ENCODE measurements at places on chromosomes 3 and 15.

- no peak overlapping the region for H3K27ac ChIP-seq
- no peak for DNase-seq
- H3K4me1 ChIP-seq = no peaks in the 10 kb centered on the region
- H3K27me3 ChIP-seq = peaks cover 11% of the 10 kb centered on the region
- no peaks in the 10 kb centered on the region for H3K36me3 ChIP-seq
- H3K4me3 ChIP-seq = no peak overlapping the region
Measured at GRCh38 chr3:15148614-15149013, 49.7 kb upstream of the RBSN start.

- no peak overlapping the region for H3K4me3 ChIP-seq
- H3K27ac ChIP-seq = peak overlapping the region; percentile 52
- no peak for DNase-seq
- peaks cover 13% of the 10 kb centered on the region for H3K4me1 ChIP-seq
- no peaks in the 10 kb centered on the region for H3K27me3 ChIP-seq
Measured at GRCh38 chr3:56812754-56813652, 11.3 kb upstream of the ARHGEF3 start.

DNA sequence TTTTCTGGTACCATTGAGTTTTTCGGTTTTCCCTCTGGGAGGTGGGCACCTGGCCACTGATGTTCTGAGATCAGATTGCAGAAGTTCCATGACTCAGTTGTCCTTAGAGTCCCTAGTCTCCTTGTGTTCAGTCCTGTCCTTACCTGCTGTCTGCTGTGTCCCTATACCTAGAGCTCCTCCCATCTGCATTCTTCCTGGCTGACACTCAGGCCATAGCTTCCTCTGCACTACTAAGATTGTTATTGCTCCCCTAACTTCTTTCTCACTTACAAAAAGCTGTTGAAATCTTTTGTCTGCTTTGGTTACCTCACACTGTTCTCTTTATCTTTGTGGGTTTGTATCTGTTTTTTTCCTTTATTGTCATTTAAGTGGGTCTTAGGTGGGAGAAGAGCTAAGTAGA, 13.2 kb downstream of the USP3 start:
- DNase-seq = no peak
- peaks cover 22% of the 10 kb centered on the region for H3K4me1 ChIP-seq
- no peak overlapping the region for H3K27ac ChIP-seq
- no peaks in the 10 kb centered on the region for H3K27me3 ChIP-seq

DNA sequence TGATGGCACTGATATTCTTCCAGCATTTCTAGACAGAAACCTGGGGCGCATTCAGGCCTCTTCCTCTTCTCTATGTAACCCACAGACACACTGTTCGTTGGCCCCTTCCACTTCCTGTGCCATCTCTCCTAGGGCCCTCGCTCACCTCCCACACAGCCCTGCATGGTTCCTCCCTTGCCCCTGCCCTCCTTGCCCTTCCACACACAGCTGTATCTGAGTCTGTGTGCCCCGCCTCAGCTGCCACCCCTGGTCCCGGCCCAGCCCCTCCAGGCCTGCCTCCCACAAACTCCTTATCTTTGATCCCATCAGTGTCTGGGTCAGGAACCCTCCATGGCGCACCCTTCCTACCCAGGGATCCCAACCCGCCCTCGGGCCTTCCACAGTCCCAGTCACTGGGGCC, 37.9 kb downstream of the RAB6B start:
- no peak for DNase-seq
- no peaks in the 10 kb centered on the region for H3K36me3 ChIP-seq
- H3K4me3 ChIP-seq = no peak overlapping the region

DNA sequence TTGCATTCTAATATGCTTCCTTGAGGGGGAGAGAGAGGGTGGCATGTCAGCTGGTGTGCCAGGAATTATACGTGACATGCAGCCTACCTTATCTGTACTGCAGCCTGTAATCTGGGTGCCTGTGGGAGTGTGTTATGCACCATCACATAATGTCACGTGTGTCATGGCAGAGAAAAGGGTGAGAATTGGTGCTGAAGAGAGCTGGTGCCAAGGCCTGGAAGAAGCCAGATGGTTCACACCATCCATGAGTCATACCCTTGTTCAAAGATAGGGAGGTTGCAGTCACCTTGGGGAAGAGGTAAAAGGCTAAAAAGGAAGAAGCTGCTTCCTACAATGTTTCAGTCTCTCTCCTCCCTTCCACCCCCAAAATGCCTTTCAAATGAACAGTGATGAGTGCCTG, 5.3 kb downstream of the BRPF1 start:
- H3K4me3 ChIP-seq = no peak overlapping the region
- H3K4me1 ChIP-seq = peaks cover 14% of the 10 kb centered on the region
- peaks cover 81% of the 10 kb centered on the region for H3K36me3 ChIP-seq
- H3K27ac ChIP-seq = no peak overlapping the region
- no peaks in the 10 kb centered on the region for H3K27me3 ChIP-seq
- DNase-seq = no peak

GRCh38 chr3:187922704-187923416, 177.6 kb upstream of the BCL6 start:
- no peaks in the 10 kb centered on the region for H3K27me3 ChIP-seq
- no peak overlapping the region for H3K27ac ChIP-seq
- H3K4me3 ChIP-seq = no peak overlapping the region
- no peak for DNase-seq
- H3K36me3 ChIP-seq = no peaks in the 10 kb centered on the region

DNA sequence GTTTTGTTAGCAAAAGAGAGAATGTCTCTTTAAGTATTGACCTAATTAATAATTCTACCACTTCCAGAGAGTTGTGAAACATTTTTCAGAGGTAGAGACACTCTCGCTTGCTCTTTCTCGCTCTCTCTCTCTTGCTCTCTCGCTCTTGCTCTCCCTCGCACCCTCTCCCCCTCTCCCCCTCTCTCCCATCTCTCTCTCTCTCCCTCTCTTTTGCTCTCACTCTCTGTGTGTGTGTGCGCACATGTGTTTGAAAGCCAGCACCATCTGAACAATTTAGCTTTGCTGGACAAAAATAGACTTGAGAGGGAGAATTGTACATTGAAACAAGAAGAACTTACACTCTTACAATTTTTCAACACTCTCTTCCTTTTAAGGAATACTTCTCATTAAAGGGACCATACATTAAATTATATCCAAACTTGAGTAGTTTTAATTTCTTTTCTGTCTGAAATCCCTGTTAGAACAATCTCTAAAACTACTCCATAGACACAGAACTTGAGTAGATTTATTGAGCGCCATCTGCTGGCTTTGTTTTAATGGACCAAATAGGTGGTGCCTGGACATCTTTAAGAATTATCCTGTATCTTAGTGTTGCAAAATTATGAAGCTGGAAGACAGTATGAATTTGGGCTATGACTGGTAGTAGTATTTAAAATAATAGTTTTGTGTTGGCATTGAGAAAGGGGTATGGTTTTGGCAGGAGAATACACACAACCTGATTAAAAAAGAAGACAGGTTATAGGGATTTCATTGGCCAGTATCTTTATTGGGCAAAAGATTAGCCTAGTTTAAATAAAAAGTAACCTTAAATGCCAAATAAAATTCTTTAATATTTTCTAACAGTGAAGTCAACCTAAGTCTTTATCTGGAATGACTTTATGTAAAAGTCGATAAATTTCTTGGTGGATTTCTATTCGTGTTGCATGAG, 124.6 kb downstream of the AKAP13 start:
- peaks cover 5% of the 10 kb centered on the region for H3K4me1 ChIP-seq
- H3K36me3 ChIP-seq = no peaks in the 10 kb centered on the region
- no peak for DNase-seq
- H3K4me3 ChIP-seq = no peak overlapping the region
- no peaks in the 10 kb centered on the region for H3K27me3 ChIP-seq

DNA sequence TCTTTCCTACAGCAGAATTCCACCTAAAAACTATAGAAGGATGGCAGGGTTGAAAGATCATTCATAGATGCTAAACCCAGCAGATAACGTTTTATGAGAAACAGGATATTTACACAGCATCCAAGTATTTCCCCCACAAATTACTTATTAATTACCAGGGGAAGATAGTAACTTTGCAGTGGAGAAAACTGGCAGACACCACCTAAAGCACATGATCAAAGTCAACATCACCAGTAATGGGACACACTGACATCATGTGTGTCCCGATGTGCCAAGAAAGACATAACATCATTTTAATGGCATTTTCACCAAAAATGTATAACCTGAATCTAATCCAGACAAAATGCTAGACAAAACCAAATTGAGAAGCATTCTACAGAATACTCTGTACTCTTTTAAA, 220.4 kb upstream of the THBS1 start:
- DNase-seq = no peak
- peaks cover 18% of the 10 kb centered on the region for H3K4me1 ChIP-seq
- H3K27ac ChIP-seq = no peak overlapping the region
- H3K36me3 ChIP-seq = no peaks in the 10 kb centered on the region
- H3K4me3 ChIP-seq = no peak overlapping the region

DNA sequence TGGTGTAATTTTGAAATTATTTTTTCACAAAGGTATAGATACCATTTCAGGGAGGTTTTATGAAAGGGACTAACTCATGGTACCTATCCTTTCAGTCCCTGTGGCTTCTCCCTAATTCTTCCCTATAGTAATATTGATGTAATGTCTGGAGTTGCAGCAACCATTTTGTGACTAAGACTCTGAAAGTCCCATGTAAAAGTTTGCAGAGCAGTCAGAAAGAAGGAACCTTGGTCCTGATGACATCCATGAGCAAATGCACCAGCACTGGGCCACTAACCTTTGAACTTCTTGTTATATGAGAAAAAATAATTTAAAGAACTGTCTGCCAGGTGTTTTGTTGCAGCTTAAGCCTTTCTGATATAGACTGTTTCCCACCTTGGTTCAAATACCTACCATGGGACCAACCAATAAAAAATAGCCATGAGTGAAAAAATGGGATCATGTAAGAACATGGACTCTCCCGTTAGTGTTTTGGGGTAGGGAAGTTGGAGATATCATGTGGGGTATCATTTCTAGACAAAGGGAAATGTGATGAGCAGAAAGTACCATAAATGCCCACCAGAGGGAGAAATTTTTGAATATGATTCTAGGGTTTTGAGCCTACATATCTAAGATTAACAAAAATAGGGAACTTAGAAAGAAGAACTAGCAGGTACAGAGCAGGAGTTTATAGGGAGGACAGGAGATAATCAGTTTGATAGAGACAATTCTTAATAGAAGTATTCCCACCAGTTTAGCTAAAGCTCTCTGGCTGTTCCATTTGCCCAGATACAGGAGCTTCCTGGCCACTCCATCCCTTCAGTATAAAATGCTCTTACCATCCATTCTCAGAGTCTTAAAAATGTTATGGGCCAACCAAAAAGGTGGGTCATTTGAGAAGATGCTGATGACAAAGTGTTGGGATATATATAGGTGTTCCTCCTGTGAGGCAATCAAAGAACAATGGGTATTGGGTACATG, 3.4 kb upstream of the CPOX start:
- H3K36me3 ChIP-seq = no peaks in the 10 kb centered on the region
- H3K4me1 ChIP-seq = peaks cover 5% of the 10 kb centered on the region
- no peak for DNase-seq
- H3K4me3 ChIP-seq = no peak overlapping the region
- no peaks in the 10 kb centered on the region for H3K27me3 ChIP-seq

DNA sequence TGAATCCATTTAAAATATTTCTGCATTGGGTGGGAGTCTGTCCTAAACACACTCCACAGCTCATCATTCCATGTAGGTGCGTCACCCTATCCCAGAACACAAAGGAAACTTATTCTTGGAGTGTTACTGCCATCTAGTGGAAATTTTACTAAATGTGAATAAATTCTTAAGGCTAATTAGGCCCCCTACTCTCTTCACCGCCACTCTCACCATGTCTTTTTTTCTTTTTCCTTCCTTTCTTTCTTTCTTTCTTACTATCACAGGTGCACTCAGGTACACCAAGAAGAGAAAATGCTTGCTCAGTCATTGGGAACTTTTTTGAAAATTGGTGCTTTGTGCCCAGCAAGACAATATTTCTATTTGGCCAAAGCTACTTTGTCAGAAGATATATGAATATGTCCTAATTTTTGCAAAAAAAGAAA, 26.4 kb upstream of the ATP8B4 start:
- no peak for DNase-seq
- H3K4me1 ChIP-seq = no peaks in the 10 kb centered on the region
- H3K36me3 ChIP-seq = no peaks in the 10 kb centered on the region
- H3K4me3 ChIP-seq = no peak overlapping the region
- no peak overlapping the region for H3K27ac ChIP-seq

DNA sequence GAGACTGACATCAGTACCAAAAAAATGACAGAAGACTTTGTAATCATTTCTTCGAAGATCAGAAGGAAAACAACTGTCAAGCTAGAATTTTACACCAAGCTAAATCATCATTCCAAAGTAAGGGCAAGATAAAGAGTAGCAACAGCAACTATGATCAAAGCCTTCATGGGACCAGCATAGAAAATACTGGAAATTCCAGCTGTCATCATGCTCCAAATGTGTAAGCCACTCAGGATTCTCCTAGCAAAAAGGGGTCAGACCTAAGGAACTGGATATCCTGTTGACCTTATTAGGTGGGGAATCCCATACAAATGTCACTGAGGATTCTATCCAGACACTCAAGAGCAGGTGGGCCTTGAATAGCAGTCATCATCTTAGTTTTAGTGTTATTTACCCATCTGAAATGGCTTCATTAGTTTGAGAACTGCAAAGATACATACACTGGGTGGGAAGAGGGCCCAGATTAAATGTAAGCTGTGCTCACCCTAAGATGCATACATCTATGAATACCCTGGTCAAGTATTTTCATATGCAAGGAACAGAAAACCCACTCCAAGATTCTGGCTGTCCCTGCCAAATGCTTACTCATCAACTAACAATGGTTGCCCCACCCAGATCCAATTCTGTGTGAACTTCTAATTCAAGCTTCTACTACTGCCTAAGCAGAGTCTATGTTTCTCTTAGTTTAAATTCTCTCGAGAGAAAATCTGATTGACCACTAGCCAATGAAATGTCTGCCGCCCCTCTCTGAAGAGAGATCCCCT, 33.5 kb downstream of the CLDN18 start:
- H3K27ac ChIP-seq = no peak overlapping the region
- no peaks in the 10 kb centered on the region for H3K4me1 ChIP-seq
- no peak overlapping the region for H3K4me3 ChIP-seq
- H3K27me3 ChIP-seq = no peaks in the 10 kb centered on the region
- no peaks in the 10 kb centered on the region for H3K36me3 ChIP-seq
- no peak for DNase-seq

- H3K36me3 ChIP-seq = no peaks in the 10 kb centered on the region
- H3K27me3 ChIP-seq = no peaks in the 10 kb centered on the region
- H3K4me3 ChIP-seq = no peak overlapping the region
- no peaks in the 10 kb centered on the region for H3K4me1 ChIP-seq
- no peak overlapping the region for H3K27ac ChIP-seq
Measured at GRCh38 chr3:14907043-14907966, 40.1 kb upstream of the NR2C2 start.

GRCh38 chr3:15292765-15293522, 39.4 kb downstream of the SH3BP5 start:
- H3K27ac ChIP-seq = peak overlapping the region; percentile 16
- H3K27me3 ChIP-seq = no peaks in the 10 kb centered on the region
- H3K4me1 ChIP-seq = peaks cover 80% of the 10 kb centered on the region

- H3K4me3 ChIP-seq = no peak overlapping the region
- H3K36me3 ChIP-seq = no peaks in the 10 kb centered on the region
- H3K4me1 ChIP-seq = no peaks in the 10 kb centered on the region
- DNase-seq = no peak
Measured at GRCh38 chr3:162019817-162020216, 523.2 kb downstream of the OTOL1 start.
